ENCODE measurements at places on chromosomes 3 and 15.

- no peak for DNase-seq
Observed at GRCh38 chr15:80819001-80819400, 39.8 kb downstream of the CEMIP start.

DNA sequence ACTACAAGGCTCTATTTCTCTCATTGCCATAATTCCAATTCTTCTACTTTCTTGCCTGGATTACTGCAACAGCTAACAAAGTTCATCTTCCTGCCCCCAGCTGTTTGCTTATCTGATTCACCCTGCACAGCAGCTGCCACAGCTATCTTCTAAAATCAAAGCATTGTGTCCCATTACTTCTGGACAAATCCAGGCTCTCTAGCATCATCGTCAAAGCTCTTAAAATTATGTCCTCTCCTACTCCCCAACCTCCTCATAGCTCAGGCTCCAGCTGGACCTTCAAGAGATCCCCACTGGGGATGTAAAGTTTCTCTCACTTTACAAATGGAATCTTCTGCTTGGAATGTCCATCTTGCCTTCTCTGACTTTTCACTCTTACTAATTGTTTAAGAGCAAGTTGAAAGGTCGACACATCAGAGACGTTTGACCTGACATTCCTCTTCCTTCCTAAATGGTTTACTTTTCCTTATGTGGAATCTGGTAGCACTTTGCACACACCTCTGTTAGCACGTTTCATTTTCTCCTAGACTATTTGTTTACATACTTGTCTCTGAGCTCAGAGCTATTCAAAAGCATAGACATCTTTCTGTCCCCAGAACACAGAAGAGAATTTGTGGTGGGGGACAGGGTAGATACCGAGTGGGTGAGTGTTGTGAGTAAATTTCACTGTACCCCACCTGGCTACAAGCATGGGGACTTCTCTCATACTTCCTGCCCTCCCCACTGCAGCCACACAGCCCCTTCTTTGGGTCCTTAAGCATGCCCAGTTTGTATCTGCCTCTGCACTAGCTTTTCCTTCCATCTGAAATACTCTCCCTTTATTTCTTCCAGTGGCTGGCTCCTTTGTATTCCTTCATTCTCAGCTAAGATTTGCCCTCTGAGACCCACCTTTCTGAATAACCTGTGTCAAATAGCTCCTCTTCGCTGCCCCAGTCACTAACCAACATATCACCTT is 77.9 kb downstream of the SERPINI1 start:
- DNase-seq = no peak

DNA sequence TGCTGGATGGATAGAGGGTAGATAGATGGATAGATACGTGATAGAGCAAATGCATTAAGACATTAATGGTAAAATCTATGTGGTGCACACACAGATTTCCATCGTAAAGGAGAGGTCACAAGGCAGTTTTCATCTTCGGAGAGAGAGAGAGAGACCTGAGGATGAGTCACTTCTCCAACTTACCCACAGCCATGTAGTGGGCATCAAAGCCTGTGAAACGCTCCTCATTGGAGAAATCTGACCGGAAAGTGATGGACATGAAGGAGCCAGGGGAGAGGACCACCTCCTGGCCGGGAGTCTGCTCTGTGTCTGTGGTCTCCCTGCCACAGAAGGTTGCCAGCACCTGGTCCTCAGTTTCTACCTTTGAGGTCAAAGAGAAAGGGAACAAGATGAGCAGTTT is 29.2 kb downstream of the MASP1 start:
- no peak for DNase-seq

DNA sequence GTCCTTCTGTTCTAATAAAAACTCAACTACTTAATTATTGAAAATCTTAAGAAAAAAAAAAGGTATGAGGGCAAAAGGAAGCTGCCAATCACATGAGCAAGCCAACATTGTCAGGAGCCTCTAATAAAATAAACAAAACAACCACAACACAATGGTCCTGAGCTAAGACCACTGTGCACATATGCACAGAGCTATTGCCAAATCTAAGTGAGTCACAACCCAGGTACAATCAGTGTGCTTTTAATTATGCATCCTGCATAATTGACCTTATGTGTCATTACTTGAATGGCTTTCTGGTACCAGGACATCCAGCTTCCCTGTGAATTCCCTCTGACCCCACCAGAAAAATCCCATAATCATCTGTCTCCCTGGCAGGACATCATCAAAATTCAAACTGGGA is 639.8 kb downstream of the MAGI1 start:
- DNase-seq = no peak

- no peak for DNase-seq
Observed at GRCh38 chr15:95520511-95520910, 810.0 kb upstream of the NR2F2 start.

DNA sequence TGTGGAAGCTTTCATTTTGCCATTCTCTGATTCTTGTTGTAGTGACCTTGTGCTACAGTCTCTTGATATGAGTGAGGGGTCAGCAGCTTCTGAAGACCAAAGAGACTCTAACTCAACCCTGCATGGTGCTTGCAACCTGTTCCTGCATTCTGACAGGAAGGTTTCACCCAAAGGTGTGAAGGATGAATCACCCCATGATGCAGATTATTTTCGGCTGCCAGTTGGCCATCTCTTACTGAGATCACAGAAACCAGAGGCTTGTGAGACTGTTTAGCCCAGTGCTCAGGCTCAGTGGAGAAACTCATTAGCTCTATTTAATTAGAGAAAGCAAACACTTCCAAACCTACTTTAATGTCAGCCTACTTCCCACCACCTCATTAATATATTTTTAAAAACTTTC is 29.2 kb upstream of the TPRG1 start:
- DNase-seq = no peak

DNA sequence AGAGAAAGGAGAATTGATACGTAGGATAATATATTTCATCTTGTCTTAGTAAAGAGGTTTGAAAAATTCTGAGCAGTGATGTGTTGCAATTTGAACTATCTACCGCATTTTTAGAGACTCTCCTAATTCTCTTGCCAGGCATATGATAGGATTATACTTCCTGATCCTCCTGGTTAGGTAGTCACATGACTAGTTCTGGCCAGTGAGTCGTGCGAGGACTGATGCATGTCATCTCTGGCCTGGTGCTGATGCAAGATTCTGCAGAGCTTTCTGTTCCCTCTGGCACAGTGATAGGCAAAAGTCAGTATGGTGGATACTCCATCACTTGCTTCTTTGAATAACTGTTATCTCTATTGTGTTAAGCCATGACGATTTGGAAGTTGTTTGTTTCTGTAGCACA is 277.6 kb upstream of the NAALADL2 start:
- DNase-seq = no peak
